ENCODE measurements at places on chromosomes 3 and 15. TPM values are rescaled to one million over a fixed set of nuclear protein-coding genes. Genes with fewer than 3 reads are reported as not detected.

DNA sequence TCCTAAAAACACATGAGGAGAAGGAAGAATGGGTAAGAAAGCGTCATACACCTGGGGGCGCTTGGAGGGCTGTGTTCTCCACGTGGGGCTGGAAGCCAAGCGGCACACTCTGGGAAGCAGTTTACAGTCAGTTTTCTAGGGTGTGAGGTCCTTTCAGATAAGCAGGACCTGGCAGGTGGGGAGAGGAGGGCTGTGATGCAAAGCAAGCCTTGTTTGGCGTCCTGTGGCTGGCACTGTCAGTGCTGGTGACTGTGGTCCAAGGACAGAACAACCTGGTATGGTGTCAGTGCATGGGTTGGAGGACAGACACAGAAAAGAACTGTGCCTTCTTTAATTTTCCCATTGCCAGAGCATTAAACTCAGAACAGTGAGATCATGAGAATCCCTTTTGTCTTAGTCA, 260.7 kb upstream of the NR2E3 start:
- no peak for DNase-seq
- no peaks in the 10 kb centered on the region for H3K36me3 ChIP-seq
- no peak overlapping the region for H3K4me3 ChIP-seq
- H3K4me1 ChIP-seq: no peaks in the 10 kb centered on the region

GRCh38 chr15:37789881-37790280, 144.6 kb upstream of the TMCO5A start:
- no peaks in the 10 kb centered on the region for H3K4me1 ChIP-seq
- H3K27me3 ChIP-seq: peaks cover 3% of the 10 kb centered on the region
- H3K36me3 ChIP-seq: no peaks in the 10 kb centered on the region
- no peak overlapping the region for H3K27ac ChIP-seq
- no peak overlapping the region for H3K4me3 ChIP-seq

DNA sequence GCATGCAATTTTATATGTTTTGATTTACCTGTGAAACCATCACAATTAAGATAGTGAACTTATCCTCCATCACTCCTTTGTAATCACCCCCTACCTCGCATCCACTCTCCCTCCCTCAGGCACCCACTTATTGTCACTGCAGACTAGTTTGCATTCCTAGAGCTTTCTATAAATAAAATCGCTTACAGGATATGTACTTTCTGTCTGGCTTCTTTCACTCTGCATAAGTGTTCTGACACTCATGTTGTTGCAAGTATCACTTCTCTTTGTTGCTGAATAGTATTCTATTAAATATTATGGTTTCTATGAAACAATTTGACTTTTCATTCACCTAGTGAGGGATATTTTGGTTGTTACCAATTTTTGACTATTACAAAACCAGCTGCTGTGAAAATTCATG, 139.3 kb downstream of the RSRC1 start:
- no peak overlapping the region for H3K27ac ChIP-seq
- no peaks in the 10 kb centered on the region for H3K4me1 ChIP-seq
- peaks cover 76% of the 10 kb centered on the region for H3K36me3 ChIP-seq
- H3K4me3 ChIP-seq: no peak overlapping the region

Gene STAC
- total RNA-seq: 0.26 TPM

Gene ISLR
- total RNA-seq: not detected

Gene UMPS
- 35.9 TPM for total RNA-seq

- H3K4me3 ChIP-seq: no peak overlapping the region
- peaks cover 26% of the 10 kb centered on the region for H3K4me1 ChIP-seq
- peaks cover 85% of the 10 kb centered on the region for H3K27me3 ChIP-seq
- DNase-seq: no peak
- H3K27ac ChIP-seq: no peak overlapping the region
These were observed 6.8 kb upstream of the ONECUT1 start for GRCh38 chr15:52796753-52797520.

Data from activated CD4-positive, alpha-beta T cell treated with anti-CD3 and anti-CD28 coated beads for 36 hours (primary cell).